ENCODE measurements at places on chromosomes 6 and 20. TPM values are rescaled to one million over a fixed set of nuclear protein-coding genes. Genes with fewer than 3 reads are reported as not detected.

Gene GRM4
- not detected for total RNA-seq

Gene SIRPB1
- 2.5 TPM for total RNA-seq

Gene CDH26
- 0.15 TPM for total RNA-seq

Gene TSHZ2
- not detected for total RNA-seq

Gene VSX1
- not detected for total RNA-seq

Measured in melanocyte of skin (primary cell).